ENCODE measurements at places on chromosomes 3 and 15.

GRCh38 chr15:59137566-59137965, 32.6 kb downstream of the CCNB2 start:
- DNase-seq: no peak

GRCh38 chr3:177551431-177551836, 354.2 kb upstream of the TBL1XR1 start:
- no peak for DNase-seq

DNA sequence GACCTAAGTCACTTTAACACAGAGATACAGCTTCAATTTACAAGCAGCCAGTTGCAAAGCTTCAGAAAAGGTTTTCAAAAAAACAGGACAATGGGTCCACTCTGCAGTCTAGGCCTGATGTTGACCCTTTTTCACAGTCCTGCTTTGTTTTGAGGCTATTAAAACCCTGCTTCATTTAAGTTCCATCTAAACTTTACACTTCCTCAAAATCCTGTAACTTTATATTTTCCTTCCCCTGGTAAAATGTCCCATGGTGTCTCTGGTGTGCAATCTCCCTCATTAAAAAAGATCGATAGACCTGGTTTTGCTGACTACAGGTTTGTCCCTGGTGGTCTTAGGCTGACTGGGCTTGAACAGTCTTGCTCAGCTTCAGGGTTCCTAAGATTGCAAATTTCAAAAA, 5.1 kb upstream of the RPL14 start:
- DNase-seq: no peak

DNA sequence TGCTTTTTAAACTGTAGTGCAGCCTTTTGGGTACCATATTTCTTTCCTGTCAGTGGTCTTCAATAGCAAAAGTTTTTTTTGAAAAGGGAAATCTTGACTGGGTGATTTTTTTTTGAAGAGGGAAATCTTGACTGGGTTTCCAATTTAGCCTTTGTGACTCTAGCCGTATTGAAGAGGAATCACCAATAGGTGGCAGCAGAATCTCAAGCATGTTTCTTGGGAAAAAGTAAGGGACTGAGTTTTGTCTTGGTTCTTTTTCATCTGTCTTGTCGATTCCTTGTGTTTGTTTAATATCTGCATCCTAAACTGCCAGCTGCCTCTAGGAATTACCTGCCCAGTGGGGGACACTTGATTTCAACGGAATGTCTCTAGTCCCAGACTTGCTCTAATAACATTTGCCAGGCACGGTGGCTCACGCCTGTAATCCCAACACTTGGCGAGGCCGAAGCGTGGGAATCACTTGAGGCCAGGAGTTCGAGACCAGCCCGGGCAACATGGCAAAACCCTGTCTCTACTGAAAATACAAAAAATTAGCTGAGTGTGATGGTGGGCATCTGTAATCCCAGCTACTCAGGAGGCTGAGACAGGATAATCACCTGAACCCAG, 89.2 kb downstream of the RBPMS2 start:
- DNase-seq: peak; percentile 68

GRCh38 chr3:72227486-72228070, 442.6 kb upstream of the PROK2 start:
- no peak for DNase-seq

DNA sequence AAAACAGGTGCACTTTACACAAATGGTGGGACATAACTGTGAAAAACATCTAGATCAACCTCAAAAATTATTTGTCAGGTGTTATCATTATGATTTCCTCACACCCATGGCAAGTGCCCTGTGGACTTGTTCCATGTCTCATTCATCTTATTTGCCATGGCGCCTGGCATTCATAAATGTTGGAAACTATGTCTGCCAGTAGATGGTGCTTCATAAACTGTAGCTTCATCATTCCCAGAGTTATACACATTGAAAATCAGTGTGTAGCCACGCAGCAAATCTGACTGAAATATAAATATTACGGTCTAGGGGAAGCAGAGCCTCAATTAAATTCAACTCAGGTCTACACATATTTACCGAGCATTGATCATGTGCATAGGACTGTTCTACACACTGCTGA, 90.7 kb downstream of the IMPG2 start:
- DNase-seq: no peak

DNA sequence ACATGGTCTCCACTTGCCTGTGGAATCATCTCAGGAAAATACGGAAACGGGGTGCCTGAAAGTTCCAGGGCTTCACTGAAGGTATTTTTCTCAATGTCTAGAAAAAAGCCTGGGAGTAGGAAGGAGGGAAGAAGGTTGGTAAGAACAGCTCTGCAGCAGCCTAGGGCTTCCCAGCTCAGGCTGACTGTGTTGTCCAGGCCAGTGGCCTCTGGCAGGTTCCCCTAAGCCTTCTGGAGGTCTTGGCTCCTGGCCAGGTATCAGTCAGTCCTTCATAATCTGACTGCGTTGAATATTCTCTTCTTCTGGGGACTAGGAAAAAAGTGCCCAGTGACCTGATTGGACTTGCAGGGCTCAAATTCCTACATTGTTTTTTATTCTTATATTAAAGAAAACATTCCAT, 38.6 kb downstream of the SSR3 start:
- no peak for DNase-seq

- no peak for DNase-seq
Measured at GRCh38 chr15:31489281-31489680, 162.6 kb downstream of the KLF13 start.

DNA sequence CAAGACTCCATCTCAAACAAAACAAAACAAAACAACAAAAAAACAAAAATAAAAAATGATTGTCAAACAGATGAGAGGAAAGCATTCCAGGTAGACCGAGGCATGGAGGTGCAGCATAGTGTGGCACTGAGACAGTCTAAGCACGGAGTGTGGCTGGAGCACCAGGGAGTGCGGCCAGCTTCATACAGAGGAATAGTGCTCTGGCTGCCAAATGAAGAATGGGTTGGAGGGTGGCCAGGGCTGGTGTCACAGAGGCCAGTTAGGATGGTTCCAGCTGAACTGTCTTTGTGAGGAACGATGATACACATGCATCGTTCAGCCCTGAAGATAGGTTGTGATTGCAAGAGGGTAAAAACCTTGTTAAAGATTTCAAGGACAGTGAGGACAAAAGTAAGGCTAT, 28.3 kb downstream of the MITF start:
- DNase-seq: no peak

DNA sequence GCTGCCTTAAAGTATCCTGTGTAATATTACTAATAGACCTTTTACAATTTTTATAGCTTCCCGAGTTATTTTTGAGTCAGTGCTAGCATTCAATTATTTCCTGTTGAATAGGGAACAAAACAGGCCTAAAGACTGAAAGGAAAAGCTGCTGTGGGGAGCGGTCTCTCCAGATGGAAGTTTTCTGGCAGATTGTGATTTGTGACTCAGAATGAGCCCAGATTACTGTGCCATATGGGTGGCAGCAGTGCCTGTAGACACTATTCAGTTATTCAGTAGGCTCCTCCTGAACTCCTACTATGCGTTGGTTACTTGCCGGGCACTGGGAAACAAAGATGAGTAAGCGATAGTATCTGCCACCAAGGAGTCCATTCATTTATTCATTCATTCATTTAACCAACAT, 211.8 kb downstream of the CHST2 start:
- DNase-seq: no peak

DNA sequence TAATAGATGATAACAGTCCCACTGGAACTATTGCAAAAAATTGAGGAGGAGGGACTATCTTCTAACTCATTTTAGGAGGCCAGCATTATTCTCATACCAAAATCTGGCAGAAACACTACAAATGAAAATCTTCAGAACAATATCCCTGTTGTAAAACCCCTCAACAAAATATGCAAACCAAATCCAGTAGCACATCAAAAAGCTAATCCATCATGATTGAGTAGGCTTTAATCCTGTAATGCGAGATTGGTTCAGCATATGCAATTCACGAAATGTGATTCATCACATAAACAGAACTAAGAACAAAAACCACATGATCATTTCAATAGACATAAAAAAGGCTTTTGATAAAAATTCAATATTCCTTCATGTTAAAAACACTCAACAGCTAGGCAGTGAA, 23.9 kb upstream of the PLSCR2 start:
- no peak for DNase-seq

GRCh38 chr3:184186184-184186901, at the start of gene ABCF3:
Gene ABCF3 (plus strand): TSS chr3:184186199. CDS start chr3:184186208, 9 bp downstream.
- DNase-seq: peak; percentile 51

DNA sequence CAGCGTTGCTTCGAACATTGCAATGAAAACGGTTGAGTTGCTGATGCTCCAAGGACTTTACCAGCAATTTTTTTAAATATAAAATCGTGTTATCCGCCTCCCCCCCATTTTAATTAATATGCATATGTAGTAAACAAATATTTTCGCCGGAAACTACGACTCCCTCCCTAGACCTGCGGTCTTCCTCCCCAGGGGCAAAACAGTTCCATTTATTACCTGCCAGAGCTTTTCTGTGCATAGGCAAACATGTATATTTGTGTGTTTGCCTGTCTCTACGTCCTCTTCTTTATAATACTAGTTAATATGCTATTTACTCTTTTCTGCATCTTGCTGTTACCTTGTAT, 593 bp upstream of the RSL24D1 start:
- no peak for DNase-seq

DNA sequence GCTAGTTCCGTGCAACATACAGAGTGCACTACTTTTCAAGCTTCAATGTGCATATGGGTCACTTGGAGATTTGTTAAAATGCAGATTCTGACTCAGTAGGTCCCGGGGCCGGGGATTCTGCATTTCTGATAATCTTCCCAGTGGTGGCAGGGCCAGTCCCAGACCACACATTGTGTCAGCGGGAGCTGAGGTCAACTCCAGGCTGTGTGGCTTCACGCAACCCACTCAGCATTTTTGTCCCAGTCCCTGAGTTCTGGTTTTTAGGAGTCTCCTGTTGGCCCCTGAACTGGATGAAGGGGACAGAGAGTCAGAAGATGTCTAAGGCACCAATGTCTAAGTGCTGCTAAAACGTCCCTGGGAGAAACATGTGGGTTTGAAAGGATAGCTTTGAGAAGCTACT, 26.1 kb upstream of the CCDC174 start:
- no peak for DNase-seq

Measured in common myeloid progenitor, CD34-positive (primary cell).